ENCODE measurements at places on chromosomes 7 and 10.

GRCh38 chr7:82945056-82945455, 217.6 kb downstream of the PCLO start:
- DNase-seq, result no peak

- peak; percentile 68 for DNase-seq
Observed at GRCh38 chr7:101165075-101165957, at the start of gene VGF. Gene VGF (minus strand): TSS chr7:101165569. CDS start chr7:101164843, 726 bp downstream.

DNA sequence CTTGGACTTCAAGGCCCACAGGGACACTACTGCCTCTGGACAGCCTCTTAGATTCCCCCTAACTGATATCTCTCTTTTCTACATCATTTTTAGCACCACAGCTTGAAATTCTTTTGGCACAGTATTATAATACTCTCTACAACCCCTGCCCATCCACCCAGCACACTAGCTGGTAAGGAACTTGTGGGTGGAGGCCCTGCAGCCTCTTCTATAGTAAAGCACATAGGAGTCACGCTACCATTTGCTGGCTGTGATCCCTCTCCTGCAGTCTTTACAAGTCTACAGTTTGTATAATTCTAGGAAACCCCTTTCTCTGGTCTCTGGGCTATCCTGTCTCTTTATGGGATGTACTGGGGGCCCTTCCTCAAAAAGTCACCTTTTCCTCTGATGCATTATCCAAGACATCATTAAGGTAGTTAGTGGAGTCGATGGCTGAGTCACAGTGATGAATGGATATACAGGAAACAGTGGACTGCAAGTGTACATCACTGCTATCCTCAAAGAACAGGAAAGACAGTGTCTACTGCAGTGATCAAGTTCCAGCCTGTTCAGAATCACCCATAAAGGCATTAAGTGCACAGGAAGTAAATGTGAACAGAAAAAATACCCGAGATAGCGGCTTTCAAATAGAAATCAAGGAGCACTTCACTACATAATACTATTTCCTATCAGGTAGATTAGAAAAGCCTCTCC, 54.4 kb downstream of the STK17A start:
- DNase-seq, result no peak

DNA sequence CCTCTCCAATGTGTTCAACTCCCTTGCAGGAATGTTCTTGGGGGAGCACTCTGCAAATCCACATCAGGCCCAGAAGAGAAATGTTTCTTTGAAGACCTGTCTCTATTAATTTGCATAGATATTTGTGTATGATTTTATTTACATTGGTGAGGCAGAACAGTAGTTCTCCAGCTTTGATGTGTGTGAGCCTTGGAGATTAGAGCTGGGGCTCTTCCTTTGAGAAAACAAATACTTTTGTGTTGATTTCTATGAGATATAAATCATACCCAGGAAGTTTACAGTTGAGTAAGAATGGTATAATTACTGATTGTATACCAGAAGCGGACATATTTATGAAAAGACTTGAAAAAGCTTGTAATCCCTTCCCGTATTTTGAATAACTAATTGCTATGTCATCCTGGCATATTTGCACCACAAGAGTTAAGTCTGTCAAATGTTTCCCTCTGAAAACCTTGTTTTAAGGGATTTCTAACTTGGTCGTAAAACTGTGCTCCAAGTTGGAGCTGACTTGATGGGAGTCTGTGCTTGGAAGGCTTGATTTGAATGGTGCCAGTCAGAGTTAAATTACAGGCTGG, 468.5 kb downstream of the LRMDA start:
- no peak for DNase-seq

DNA sequence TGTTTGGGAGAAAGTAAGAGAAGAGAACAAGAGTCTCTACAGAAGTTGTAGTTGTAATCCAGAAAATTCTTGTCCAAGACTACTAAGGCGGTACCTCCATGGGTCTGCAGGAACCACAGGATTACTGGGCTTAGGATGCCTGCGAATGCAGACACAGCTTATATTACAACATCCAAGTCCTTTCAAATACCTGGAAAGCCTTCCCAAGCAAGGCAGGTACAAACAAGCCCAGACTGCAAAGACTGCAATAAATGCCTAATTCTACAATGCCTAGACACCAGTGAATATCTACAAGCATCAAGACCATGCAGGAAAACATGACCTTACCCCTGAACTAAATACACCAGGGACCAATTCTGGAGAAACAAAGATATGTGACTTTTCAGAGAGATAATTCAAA, 178.2 kb downstream of the ARL4A start:
- DNase-seq, result no peak

DNA sequence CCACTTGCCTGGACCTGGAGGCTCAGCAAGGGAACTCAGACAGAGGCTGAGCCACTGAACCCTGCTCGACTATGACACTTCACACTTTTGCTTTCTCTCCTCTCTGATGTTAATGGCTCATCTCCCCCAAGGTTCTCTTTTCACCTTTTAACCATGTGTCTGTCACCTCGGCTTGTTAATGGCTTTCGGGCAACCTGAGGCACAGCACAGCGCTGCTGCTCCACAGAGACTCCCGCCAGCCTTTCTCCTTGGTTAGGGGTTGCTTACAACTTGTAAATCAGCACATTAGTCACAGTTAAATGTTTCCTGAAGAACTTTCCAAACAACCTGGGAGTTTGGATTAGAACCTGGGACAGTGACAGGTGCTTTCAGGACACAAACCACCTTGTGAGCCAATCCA, 136.2 kb upstream of the TBX20 start:
- no peak for DNase-seq

GRCh38 chr10:129786216-129786615, 177.9 kb downstream of the EBF3 start:
- DNase-seq, result no peak

DNA sequence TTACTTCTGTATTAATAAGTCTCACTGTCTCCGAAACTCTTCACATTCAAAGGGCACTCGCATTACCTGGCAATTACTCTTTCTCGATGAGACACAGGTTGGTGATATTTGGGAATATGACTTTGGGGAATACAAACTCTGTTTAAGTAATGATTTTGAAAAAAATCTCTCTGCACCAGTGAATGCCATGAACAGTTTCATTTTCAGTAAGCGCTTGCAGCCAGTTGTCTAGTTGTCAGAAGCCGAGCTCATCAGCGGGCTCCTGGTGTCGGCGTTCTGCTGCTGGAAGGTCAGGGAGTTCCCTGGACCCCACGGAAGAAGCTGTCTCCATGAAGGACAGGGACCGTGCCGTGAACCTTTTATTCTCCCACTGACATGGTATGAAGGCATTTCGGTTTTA, 57.7 kb downstream of the PTPRE start:
- DNase-seq, result no peak
